ENCODE measurements at places on chromosomes 3 and 15.

- DNase-seq, result no peak
Observed at GRCh38 chr3:132279030-132279429, 38.2 kb upstream of the ACP3 start.

GRCh38 chr15:25671132-25671531, 192.0 kb downstream of the ATP10A start:
- DNase-seq, result no peak

GRCh38 chr3:184946917-184947316, 135.0 kb downstream of the VPS8 start:
- DNase-seq, result no peak

- DNase-seq, result no peak
Observed at GRCh38 chr3:65662095-65662494, 376.6 kb downstream of the MAGI1 start.

GRCh38 chr3:20846832-20847231, 660.8 kb upstream of the SGO1 start:
- DNase-seq, result no peak

GRCh38 chr15:41966920-41967465, 5.4 kb downstream of the EHD4 start:
- peak; percentile 44 for DNase-seq

DNA sequence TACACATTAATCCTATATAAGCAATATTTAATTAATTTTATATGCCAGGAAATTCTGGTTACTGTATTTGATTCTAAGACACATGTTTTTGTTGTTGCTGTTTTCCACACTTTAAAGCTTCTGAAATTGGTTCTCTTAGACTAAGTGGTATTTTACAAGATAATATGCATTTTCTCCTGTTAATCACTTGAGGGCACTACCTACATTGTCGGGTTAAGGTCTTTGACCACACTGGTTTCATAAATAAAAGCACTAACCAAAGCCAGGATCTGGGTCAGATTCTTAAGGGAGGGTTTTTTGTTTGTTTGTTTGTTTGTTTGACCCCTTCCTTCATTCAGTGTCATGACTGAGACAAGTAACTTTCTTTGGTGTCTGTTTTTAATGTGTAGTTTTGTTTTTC, 590.2 kb downstream of the RBMS3 start:
- no peak for DNase-seq

- no peak for DNase-seq
Observed at GRCh38 chr3:52406231-52406661, 38.7 kb downstream of the SEMA3G start.

- no peak for DNase-seq
Observed at GRCh38 chr15:38050529-38051448, 116.3 kb downstream of the TMCO5A start.

GRCh38 chr3:149449799-149450198, 24.7 kb upstream of the TM4SF4 start:
- no peak for DNase-seq

DNA sequence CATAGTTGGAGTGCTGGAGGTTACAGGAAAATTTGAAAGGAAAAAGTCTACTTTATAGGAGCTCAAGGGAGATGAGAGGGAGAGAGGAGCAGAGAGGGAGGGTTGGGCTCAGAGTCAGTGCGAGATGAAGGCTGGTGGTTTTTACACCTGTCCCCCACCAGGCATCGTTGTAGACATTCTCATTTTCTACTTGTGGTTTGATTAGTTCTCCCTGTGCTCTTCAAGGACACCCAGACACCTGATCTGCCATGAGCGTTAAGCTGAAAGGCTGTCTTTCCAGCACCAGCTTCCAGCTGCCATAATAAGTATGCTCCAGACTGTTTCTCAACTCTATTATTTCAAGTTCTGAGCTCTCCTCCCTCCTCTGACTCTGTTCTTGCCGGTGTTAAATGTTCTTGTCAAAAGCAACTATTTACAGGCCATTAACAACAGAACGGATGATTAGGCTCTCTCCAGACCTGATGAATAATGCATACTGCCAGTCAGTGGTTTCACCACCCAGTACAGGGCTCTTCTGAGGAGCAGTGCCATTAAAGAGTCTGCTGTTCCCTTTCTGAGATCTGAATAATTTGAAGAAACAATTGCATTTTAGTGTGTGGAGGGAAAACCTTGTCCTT, 514.6 kb upstream of the MCTP2 start:
- DNase-seq, result no peak

DNA sequence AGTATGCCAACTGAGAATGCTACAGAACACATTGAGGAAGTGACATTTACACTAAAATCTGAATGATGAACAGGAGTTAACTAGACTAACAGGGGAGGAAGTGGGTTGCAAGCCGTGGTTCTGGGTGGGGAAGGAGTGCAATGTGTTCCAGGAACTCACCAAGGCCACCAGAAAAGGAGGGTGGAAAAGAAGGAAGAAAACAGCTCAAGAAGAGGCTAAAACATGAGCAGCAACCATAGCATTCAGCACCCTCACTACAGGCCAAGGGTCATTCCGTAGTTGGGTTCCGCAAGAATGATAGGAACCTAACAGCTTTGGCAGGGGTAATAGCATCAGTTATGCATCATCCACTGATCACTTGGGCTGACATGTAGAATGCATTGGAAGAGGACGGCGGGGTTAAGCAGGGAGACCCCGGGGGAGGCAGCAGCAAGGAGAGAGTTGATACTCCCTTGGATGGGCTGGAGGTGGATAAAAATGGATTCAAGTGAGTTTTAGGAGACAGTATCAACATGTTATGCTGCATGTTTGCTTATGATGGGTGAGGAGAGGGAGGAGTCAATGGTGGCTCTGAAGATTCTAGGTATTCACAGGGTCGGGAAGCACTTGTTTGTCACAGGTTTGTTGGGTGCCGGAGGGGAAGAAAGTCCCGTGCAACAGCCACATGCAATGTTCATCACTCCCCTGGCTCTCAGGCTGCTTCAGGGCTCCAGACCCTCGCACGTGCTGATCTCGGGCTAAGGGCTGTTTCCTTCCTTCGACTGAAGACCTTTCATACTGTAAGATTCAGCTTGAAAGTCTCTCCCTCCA, 53.2 kb downstream of the LIPC start:
- DNase-seq, result no peak

DNA sequence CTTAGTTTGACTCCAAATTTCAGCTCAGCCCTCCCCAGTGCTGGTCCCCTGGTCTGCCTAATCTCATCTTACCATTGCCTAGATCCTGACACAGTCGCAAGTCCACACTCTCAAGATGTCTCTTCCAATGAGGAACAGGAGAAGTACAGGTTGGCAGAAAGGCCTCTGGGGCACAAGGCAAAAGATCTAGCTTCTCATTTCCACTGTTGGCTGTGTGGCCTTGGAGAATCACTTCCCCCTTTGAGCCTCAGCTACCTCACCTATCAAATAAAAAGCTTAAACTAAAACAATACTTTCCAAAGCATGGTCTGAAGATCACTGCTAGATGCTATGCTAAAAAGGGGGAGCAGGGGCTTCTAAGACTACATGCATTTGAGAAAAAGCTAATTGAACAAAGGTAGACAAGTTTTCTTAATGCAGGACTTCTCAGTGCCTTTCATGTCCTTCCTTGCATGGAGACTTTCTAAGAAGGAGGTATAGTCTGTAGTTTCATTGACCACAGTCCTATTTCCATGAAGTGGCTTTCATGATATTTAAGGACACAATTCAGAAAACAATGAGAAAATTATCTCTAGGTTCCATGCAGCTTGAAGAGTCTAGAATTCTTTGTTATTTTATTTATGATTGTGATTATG, 118.0 kb upstream of the RAD18 start:
- no peak for DNase-seq

- no peak for DNase-seq
Observed at GRCh38 chr3:158058495-158059130, 47.6 kb downstream of the SHOX2 start.

- no peak for DNase-seq
Observed at GRCh38 chr15:91652610-91653207, 200.8 kb upstream of the SLCO3A1 start.

DNA sequence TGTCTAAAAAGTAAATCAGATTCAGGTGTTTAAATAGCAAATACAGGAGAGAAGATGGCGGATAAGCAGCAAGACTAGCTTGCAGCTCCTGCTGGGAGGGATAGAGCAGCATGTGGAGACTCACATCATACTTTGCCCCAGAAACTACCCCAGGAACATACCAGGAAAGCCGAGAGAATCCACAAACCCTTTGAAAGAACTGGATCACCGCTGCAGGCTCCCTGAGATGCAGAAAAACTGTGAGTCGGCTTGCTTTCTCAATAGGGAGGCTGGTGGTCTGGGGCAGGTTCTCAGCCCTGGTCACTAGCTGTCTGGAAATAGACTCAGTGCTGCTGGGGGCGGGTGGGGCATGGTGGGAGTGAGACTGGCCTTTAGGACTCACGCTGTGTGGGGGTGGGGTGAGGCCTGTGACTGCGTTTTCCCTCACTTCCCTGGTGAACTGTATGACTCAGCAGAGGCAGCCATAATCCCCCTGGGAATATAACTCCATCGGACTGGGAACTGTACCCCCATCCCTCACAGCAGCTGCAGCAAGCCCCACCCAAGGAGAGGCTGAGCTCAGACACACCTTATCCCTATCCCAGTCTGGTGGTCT, 142.8 kb downstream of the CNTN6 start:
- no peak for DNase-seq

- DNase-seq, result no peak
Observed at GRCh38 chr3:45852828-45853227, 10.9 kb upstream of the LZTFL1 start.

DNA sequence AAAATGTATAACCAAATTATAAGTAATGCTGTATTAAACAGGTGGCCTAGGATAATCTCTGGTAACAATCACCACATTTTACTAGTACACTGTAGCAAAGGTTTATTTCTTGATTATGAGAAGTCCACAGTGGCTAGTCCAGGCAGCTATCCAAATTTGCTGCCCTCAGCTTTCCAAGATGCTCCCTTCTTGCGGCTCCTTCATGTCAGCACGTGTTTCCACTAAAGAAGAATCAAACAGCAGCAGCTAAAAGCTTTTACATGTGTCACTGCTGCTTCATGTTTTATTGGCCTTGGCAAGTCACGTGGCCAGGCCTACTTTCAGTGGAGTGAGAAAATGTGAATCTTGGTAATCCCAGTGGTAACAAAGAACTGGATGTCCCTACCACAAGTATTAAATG, 5.6 kb upstream of the RBMS3 start:
- no peak for DNase-seq
